NB4 (cell line): ENCODE measurements at places on chromosomes 5 and 9.

DNA sequence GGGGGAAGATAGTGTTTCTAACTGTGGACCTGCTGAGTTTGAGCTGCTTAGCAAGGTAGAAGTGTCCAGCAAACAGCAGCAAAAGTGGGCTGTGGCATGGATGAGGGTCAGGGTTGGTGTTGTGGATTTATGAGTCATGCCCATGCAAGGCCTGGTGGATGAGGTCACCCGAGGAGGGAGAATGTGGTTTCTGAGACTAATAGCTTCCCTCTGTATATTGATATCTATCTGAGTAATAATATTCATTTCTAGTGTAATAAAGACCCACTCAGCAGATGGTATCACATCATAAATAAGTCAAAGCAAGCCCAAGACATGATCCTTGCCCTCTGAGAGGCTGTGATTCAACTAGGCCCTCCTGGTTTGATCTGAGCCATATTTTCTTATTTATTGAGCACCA lies 597.8 kb upstream of the CLINT1 start:
- DNase-seq: peak; percentile 49

DNA sequence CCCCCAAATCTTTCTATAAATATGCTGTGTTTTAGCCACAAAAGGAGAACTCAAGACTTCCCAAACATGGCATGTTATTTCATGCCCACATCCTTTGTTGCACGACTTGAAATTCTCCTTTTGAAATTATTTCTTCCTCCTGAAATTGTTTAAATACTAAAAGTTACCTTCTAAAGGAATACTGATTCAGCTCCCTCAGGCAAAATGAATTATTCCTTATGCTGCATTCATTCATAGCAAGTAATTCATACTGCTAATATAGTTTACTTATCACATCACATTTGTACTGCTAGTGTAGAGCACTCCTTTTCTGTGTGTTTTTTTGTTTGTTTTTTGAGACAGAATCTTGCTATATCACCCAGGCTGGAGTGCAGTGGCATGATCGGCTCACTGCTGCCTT lies 45.7 kb downstream of the BHMT start:
- no peak for DNase-seq

DNA sequence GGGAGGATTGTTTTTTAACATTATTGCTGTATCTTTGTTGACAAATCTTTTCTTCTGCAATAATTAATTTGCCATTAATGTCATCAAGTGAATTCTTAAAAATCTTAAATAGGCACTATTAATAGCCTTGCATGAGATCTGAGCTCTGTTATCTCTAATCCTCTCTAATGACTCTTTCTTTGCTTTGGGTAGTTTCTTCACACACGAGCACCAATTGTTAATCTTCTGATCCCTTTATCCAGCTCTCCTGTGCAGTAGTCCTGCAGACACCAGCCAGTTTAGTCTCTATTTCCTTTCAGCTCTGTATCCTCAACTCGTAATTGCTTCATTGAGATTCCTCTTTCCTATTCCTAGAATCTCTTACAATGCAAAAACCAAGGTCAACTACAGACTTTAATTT lies 8.1 kb downstream of the SPINK14 start:
- no peak for DNase-seq

DNA sequence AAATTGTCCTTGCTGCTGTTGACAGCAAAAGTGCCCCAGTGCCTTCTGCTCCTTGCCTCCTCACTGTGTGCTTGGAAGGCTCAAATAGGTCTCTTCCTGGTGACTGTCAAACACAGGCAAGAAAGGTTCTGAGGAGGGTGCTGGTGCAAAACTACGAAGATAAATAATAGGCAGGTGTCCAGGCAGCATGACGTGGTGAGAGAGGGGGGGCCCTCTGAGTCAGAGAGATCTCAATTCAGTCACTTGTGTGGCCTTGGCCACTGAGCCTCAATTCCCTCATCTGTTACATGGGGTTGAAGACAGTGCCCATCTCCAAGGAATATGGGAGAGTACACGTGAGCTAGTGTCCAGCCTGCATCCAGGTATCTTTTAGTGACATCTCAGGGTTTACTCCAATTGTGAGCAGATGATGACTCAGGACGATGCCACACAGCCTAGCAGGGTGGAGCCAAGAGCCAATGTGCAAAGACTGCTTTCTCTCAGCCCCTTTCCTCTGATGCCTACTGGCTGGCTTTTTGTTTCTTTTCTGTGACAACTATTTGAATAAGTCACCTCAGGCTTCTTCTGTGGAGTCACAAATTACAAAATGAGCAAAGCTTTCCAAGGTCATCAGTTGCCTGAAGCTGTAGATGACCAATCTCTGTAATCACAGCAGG lies 29.7 kb upstream of the SMIM32 start:
- DNase-seq: no peak

DNA sequence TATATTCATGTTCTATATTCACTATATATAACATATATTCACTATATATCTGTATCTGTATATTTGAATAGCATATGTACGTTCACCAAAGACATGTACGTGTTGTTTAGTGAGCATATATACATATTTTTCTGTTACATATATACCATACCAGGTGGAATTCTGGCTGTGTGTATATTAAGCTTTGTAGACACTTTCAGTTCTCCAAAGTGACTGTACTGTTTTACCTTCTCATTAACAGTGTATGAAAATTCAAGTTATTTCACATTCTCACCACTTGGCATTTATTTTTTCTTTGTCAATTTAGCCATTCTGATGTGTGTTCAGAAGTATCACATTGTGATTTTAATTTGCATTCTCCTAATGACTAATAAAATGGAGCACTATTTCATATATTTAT lies 52.2 kb downstream of the DROSHA start:
- no peak for DNase-seq

DNA sequence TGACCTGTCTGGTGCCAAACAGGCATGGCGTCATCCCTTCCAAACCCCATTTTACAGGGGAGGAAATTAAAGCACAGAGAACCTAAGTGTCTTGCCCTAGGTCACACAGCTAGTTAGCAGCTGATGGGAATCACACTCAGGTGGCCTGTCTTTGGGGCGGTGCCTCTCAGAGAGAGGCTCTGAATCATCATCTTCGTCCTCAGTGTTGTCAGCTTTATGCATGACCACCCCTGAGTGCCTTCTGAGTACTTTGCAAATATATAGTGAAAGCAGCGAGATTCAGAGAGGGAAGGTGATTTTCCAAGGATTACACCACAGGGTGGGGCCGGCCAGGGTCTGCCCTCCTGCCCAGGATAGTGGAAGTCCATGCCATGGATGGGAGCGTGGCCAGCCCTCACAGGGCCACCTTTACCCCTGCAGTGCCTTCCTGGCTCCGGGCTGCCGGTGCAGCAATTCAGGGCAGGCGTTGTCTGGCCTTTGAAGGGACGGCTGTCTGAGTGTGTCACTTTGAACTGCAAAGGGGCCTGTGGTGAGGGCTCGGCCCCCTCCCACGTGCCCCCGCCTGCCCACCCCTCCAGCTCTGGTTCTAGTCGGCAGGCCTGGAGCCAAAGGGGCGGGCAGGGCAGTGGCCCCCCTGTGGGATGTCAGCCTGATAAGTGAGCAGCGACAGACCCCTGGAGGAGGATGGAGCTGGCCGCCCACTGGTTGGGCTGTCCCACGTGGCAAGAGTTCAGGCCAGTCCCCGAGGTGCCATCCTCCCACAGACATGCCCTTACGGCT lies 16.9 kb downstream of the LMX1B start:
- no peak for DNase-seq

DNA sequence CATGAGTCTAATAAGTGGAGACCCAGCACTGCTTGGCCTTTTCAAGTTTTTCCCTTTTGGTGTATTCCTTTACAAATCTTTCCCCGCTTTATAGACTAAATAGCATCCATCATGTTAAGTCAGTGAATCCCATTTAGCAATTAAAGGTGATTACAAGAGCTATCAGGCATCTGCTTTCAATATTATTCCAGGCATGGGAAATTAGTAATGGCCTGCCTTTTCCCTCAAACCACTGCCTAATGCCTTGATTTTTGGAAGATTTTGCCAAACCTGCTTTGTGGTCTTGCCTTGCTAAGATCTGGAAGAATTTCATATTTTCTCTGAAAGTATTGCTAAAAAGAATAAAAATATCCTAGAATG lies 102.8 kb upstream of the GNA14 start:
- no peak for DNase-seq

GRCh38 chr5:178555771-178556211 lies 34.4 kb downstream of the COL23A1 start:
- no peak for DNase-seq

GRCh38 chr5:118208031-118208453 lies 780.3 kb downstream of the DTWD2 start:
- no peak for DNase-seq
